ENCODE measurements at places on chromosomes 1 and 21.
A peak's percentile ranks its signal among the peaks of the same experiment; 100 is the strongest.

GRCh38 chr1:177451191-177451590 is 280.4 kb downstream of the BRINP2 start:
- DNase-seq = no peak

GRCh38 chr1:22739648-22740385 is 29.2 kb downstream of the EPHB2 start:
- no peak for DNase-seq

GRCh38 chr1:19524791-19525190 is 39.5 kb upstream of the CAPZB start:
- DNase-seq = no peak

- no peak for DNase-seq
These were observed 40.8 kb downstream of the OLFML2B start for GRCh38 chr1:161982917-161983316.

DNA sequence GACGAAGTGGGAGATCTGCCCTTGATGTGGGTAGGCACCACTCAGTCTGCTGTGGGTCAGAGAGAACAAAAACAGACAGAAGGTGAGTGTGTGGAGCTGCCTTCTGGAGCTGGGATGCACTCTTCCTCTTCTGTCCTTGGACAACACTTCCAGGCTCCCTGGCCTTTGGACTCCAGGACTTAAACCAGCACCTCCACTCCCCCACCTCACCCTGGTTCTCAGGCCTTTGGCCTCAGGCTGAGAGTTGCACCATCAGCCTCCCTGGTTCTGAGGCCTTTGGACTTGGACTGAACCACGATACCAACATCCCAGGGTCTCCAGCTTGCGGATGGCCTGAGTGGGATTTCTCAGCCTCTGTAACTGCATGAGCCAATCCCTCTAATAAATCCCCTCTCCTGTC is 68.1 kb upstream of the STUM start:
- no peak for DNase-seq

- no peak for DNase-seq
These were observed at the start of gene PRELP for GRCh38 chr1:203475012-203475981. PRELP (plus strand) TSS chr1:203475806; CDS start chr1:203483185, 7,379 bp downstream.

DNA sequence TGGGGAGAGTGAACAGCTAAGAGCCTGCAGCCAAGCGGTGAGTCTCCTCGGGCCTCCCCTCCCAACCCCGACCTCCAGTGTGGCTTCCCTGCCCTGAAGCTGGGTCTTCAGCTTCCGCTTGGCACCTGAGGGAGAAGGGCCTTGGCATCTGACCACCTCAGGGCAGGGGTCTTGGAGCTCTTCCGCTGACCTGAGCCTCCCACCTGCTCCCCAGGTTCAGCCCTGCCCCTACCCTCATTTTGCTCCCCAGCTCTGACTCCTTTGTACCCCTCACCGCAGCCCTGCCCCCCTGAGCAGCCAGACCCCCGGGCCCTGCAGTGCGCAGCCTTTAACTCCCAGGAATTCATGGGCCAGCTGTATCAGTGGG is 4.9 kb downstream of the ADAMTSL4 start:
- no peak for DNase-seq

DNA sequence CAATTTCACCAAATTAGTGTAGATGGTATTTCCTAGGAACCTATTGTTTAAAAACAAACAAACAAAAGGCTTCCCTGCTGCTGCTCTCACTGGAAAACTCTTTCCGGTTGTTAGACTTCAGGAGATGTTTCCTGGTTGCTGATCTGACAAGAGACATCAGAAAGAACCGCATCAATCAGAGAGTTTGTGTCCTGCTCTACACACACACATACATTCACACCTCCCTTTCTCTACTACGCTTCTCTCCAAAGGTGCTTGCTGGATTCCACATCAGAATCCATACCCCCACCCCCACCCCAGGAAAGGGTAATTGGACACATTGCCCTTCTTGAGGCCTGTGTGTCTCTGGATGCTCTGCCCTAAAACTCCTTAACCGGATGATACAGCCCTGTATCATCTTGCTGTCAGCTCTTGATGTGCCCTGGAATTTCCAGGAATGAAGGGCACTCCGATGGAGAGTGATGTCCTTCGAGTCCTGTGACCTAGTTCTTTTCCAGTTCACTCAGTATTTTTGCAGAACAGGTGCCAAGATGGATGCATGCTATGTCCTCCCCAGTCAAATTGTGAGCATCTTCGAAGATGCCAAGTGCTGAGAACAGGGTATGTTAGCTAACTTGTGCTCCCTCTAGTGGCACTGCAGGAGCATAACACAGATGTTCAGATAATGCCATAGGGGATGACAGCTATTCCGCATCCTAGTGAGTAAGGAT is 113.7 kb upstream of the SLC35F3 start:
- DNase-seq = no peak

- DNase-seq = no peak
These were observed 15.7 kb downstream of the GPR3 start for GRCh38 chr1:27408151-27408550.

- DNase-seq = no peak
These were observed at the start of gene DLGAP3 for GRCh38 chr1:34929497-34929852. DLGAP3 (minus strand) TSS chr1:34929650; CDS start chr1:34905383, 24,267 bp downstream.

- no peak for DNase-seq
These were observed 19.6 kb downstream of the SIPA1L2 start for GRCh38 chr1:232610192-232610901.

DNA sequence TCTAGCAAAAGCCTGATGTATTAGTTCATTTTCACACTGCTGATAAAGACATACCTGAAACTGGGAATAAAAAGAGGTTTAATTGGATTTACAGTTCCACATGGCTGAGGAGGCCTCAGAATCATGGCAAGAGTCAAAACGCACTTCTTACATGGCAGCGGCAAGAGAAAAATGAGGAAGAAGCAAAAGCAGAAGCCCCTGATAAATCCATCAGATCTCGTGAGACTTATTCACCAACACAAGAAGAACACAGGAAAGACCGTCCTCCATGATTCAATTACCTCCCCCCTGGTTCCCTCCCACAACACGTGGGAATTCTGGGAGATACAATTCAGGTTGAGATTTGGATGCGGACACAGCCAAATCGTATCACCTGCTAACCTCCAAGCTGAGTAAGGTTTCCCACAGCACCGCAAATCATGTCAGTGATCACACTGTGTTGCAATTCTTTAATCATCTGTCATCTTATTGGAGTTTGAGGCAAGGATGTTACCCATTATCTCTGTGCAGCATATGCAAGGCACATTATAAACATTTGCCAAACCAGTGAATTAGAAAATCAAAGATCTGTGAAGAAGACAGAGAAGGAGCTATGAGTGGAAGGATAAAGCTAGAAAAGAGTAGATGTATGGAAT is 128.5 kb downstream of the ZNF281 start:
- no peak for DNase-seq

DNA sequence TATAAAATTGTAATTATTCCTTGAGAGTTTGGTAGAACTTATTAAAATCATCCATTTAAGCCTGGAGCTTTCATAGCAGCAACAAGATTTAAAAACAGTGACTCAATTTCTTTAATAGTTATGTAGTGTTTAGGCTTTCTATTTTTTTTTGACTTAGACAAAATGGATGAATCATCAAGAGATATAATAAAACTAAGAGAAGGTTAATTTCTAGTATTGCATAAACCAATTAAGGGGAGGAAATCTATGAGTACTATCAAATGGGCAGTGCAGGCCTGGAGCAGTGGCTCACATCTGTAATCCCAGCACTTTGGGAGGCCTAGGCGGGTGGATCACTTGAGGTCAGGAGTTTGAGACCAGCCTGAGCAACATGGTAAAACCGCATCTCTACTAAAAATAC is 416.3 kb upstream of the USP24 start:
- no peak for DNase-seq

DNA sequence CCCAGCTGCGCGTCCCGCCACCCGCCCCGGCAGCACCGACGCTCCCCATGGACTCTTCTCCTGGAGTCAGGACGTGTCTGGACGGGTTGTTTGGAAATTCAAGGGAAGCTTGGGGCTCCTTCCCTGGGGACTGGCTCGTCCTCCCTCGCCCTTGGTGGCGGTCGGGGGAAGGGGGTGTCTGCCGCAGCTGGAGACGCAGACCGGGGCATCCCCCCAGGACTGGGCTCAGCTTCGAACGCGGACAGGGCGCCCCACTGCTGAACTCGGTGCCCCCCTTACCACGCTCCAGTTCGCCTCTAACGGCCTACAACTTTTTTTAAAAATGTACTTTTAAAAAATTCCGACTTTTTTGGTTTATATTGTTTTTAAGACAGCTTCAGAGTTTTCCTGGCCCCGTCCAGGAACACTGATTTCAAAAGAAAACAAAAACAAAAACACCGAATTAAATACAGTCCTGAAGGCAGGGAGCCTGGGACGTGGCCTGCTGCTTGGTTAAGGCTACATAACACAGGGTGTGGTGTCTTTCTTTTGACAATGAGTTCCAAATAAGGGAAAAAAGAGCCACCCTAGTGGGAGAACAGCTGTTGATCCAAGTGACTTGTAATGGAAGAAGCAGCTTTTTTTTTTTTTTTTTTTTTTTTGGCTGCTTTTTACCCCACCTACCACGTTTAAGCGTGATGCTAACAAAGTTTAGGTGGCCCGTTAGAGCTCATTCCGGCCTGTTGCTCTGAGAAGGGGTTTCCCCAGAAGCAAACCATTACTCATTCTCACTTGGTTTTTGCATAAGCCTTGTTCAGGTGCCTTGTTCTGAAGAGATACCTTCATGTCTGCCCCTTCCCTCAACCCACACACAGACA is 862 bp upstream of the DIPK1A start:
- no peak for DNase-seq

GRCh38 chr1:159442428-159442827 is 2.9 kb downstream of the OR10J1 start:
- DNase-seq = no peak

- no peak for DNase-seq
These were observed 42.2 kb upstream of the DPT start for GRCh38 chr1:168771104-168771630.

- no peak for DNase-seq
These were observed at the start of gene FMN2 for GRCh38 chr1:240091614-240092300. FMN2 (plus strand) TSS chr1:240091883; CDS start chr1:240092110, 227 bp downstream.

DNA sequence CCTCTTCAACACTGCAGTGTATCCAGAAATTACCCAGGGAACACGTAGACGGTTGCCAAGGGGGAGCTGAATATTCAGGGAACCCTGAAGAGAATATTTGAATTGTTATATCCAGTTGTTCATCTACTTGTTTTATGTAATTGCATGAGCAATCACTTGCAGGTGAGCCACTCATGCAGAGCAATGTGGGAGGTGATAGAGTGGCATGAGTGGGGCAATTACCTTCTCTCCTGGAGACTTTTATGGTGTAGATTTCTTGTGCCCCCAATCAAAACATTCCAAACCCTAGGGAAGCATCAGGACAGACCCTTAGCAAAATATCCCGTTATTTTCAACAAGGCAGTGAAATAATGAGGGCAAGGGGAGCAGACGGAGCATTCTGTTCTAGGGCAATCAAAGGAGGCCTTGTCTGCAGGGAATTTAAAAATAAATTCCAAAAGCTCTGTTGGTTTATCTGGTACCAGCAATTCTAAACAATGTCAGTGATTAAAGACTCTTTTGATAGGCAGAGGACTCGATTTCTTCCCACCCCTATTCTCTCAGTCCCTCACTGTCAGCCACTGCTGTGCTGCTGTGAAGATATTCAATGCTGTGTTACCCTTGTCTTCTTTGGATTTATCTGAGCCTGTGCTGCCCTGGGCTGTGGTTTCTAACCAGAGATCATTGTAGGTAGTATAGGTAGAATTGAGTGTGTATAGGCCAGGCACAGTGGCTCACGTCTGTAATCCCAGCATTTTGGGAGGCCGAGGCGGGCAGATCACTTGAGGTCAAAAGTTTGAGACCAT is 180.2 kb upstream of the MAP1LC3C start:
- DNase-seq = no peak

- DNase-seq = no peak
These were observed 349 bp upstream of the GPN2 start for GRCh38 chr1:26890467-26890796.

GRCh38 chr1:183931646-183932271 is 105.8 kb downstream of the COLGALT2 start:
- no peak for DNase-seq

DNA sequence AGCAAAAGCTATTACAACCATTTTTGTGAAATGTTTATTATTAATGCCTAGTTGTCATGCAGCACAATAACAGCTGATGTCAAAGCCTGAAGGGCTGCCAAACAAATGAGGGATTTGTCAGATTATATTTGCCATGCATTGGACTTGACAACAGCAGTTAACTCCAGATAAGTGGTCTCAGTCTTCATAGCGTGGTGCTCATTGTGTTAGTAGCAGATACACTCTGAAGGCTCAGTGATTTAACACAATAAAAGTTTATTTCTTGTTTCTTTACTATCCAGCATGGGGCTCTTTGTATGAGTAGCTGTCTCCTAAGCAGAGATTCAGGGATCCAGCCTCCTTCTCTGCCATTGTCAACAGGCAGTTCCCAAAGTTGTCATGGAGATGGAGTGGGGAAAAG is 76.0 kb upstream of the PTGFRN start:
- DNase-seq = no peak

GRCh38 chr1:81259625-81260411 is 540.9 kb upstream of the ADGRL2 start:
- DNase-seq = no peak

- no peak for DNase-seq
These were observed 257.0 kb upstream of the TMEM51 start for GRCh38 chr1:14896381-14897079.

DNA sequence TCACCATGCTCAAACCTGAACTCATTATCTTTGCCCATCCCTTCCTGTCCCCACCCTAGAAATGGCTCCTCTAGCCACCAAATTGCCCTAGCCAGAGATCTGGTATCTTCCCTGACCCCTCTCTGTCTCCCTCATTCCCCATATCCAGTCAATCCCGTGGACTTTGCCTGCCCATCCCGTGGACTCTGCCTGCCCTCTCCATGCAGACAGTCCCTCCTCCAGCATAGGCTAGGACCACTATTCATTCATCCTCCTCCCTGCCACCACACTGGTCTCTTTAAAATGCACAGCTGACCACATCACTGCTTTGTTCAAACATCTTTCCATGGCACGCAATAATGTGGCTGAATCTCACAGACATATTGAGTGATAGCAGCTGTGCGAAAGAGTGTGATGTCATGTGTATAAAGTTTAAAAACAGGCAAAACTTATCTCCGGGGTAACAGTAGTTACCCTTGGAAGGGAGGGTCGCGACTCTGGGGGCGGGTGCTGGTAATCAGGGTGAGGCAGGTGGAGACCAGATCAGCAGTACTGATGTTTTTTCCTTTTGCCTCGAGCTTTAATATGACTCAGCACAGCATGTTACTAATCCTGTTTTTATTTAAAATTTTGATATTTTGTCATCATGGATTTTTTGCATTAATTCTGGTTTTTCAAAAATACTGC is 4.8 kb upstream of the SLC2A1 start:
- DNase-seq = no peak

DNA sequence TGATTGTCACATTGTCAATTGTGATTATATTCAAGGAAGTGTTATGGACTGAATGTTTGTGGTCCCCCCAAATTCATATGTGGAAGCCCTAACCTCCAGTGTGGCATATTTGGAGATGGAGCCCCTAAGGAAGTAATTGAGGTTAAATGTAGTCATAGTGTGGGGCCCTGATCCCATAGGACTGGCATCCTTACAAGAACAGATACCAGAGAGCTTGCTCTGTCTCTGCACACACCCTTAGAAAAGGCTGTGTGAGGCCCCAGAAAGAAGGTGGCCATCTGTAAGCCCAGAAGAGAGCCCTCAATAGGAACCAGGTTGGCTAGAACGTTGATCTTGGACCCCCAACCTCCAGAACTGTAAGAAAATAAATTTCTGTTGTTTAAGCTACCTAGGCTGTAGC is 28.1 kb downstream of the VANGL1 start:
- DNase-seq = no peak

GRCh38 chr1:6033986-6034749 is 11.5 kb upstream of the KCNAB2 start:
- DNase-seq = peak; percentile 52

GRCh38 chr1:68384321-68384813 is 65.4 kb downstream of the RPE65 start:
- DNase-seq = no peak

- DNase-seq = no peak
These were observed 115.6 kb downstream of the ZNF281 start for GRCh38 chr1:200294241-200294640.

Data from anterior cingulate cortex (tissue), 58 donors.